ENCODE measurements at places on chromosomes 11 and 22.
A peak's percentile ranks its signal among the peaks of the same experiment; 100 is the strongest.

GRCh38 chr11:43735961-43736360 lies 55.4 kb downstream of the HSD17B12 start:
- DNase-seq: peak; percentile 43

GRCh38 chr11:91163619-91164451 lies 941.0 kb upstream of the CHORDC1 start:
- no peak for DNase-seq

- peak; percentile 96 for DNase-seq
These were observed 32.9 kb upstream of the SLN start for GRCh38 chr11:107744736-107745135.

DNA sequence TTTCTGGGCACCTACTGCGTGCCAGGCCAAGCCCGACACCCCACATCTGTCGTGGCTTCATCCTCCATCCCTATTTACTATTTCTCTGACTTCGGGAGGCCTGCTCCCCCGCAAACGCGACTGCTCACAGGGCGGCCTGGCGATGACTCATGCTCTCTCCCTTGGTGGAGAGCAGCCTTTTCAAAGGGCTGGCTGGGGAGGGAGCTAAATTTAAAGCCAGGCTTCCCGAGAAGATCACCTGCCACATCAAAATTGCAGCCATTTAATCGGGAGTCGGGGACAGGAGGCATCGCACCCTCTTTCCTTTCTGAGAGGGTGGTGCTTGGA lies 24.9 kb upstream of the SHISAL1 start:
- no peak for DNase-seq

- DNase-seq: no peak
These were observed 15.3 kb upstream of the IL2RB start for GRCh38 chr22:37165066-37165465.

DNA sequence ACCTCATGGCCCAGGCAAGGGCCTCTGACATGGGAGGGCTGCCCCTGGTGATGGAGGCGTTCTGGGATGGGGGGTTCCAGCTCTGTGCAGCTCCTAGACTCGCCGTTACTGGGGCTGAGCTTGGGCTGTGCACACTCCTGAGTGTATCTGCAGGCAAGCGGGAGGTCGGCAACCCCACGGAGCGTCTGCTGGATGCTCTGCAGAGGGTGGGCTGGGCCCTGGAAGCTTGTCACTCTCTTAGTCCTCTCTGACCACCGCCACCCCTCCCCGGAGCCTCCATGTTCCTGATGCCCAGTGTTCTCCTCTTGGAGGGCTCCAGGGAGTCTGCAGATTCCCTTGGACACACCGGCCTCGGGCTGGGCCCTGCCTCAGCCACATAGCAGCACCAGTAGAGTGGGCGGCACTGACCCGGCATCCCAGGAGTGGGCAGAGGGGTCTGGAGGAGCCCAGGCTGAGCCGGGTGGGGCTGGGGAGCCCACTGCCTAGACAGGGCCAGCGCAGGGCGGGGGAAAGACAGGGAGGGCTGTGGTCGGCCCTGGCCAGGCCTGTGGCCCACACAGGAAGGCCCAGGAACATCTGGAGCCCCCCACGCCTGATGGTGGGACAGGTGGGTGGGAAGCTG lies 20.6 kb upstream of the MUC5B start:
- peak; percentile 7 for DNase-seq

- no peak for DNase-seq
These were observed 4.2 kb downstream of the RAB1B start for GRCh38 chr11:66272596-66272995.

- DNase-seq: no peak
These were observed 354.4 kb downstream of the SOX6 start for GRCh38 chr11:16001899-16002426.

GRCh38 chr11:67345920-67346819 lies 7.2 kb downstream of the POLD4 start:
- DNase-seq: peak; percentile 52

DNA sequence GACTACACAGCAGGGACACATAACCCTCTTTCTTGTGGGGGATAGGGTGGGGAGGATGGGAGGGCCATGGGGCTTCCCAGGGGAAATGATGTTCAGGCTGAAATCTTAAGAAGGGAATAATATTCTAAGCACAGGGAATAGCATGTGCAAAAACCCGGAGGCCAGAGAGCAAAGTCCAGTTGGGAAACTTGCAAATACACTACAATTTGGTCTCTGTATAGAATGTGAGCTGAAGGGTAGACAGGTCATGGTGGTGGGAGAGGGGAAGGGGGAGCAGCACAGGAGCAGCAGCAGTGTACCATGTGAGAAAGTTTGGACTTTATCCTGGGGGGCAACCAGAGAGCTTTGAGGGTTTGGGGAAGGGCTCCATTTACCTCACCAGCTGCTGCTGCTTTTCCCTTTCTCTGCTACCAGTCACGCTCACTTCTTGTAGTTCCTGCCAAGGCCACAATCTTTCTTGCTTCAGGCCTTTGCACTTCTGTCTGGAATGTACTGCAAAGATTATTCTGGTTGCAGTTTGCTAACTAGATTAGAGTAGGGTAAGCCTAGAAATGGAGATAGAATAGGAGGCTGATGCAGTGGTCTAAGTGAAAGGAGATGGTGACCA lies 43.0 kb downstream of the KREMEN1 start:
- no peak for DNase-seq

GRCh38 chr11:81749245-81749644 lies 984.4 kb downstream of the FAM181B start:
- DNase-seq: no peak

DNA sequence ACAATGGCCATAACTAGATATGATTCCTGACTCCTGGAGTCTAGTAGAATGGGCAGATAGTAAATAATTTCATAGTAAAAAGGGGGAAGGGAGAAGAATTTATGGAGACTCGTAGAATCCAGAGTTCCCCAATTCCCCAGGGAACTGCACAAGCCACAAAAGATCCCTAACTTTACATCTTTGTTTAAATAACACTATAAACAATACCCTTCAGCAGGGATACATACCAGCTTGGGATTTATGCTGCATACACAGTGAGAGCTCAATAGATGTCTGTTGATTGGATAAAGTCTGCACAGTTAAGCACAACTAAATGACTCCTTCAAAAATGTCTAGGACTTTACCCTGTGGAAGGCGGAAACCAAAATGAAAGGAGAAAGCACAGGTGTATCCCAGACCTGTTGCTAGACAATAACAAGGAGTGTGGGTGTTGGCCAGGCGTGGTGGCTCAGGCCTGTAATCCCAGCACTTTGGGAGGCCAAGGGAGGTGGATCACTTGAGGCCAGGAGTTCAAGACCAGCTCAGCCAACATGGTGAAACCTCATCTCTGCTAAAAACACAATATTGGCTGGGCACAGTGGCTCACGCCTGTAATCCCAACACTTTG lies 6.8 kb downstream of the SLC35F2 start:
- DNase-seq: no peak

GRCh38 chr22:23692598-23693291 lies 1.9 kb downstream of the RGL4 start:
- no peak for DNase-seq

- DNase-seq: no peak
These were observed 16.1 kb downstream of the TUB start for GRCh38 chr11:8097062-8097461.

GRCh38 chr11:57460022-57460757 lies at the start of gene RTN4RL2:
Gene RTN4RL2 (plus strand): TSS chr11:57460528. CDS start chr11:57460866, 338 bp downstream.
- peak; percentile 44 for DNase-seq

DNA sequence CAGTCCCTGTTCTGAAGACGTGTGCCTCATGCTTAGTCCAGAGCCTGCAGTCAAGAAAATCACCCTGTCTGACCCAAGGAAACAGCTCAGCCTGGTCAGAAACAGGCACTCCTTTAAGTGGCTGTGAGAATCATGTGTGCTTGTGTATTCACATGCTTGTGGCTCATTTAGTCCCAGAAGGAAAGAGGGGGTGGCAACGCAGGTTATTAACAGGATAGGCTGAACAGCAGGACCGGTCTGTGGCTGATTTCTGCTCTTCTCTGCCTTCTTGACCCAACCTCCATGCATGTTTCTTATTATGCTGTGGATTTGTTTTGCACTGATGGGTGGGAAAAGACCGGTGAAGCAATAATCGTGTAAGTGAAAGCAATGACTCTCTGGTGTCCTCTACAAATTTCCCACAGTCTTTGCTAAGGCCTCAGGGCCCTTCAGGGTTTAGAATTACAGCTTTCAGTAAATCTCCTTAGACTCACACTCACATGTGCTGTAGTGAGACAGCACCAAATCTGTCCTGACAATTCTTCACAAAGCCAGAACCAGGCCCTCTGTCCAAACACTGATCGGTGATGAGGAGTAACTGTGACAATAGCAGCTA lies 288.1 kb downstream of the ETS1 start:
- no peak for DNase-seq

DNA sequence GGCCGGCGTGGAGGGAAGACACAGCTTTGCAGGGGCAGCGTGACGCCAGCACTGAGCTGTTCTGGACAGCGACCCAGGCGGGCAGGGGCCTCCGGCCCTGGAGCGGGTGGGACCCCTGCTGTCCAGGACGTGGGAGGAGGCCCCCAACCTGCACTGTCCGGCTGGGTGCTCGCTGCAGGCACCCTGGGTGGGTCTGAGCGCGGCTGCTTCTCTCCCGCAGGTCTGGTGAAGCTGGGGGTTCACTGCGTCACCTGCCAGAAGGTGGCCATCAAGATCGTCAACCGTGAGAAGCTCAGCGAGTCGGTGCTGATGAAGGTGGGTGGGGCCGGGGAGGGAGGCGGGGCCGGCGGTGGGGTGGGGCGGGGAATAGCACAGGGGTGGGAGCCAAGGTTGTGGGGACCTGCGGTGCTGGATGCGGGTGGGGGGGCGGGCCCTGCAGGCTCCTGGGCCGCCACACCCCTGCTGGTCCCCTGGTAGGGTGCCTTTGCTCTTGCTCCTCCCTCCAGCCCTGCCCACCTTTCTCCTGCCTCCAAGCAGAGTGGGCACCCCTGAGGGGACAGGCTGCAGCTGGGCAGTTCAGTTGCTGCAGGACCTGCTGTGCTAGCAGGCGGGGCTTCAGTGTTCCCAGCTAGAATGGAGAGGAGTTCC lies 46.2 kb downstream of the BRSK2 start:
- no peak for DNase-seq

DNA sequence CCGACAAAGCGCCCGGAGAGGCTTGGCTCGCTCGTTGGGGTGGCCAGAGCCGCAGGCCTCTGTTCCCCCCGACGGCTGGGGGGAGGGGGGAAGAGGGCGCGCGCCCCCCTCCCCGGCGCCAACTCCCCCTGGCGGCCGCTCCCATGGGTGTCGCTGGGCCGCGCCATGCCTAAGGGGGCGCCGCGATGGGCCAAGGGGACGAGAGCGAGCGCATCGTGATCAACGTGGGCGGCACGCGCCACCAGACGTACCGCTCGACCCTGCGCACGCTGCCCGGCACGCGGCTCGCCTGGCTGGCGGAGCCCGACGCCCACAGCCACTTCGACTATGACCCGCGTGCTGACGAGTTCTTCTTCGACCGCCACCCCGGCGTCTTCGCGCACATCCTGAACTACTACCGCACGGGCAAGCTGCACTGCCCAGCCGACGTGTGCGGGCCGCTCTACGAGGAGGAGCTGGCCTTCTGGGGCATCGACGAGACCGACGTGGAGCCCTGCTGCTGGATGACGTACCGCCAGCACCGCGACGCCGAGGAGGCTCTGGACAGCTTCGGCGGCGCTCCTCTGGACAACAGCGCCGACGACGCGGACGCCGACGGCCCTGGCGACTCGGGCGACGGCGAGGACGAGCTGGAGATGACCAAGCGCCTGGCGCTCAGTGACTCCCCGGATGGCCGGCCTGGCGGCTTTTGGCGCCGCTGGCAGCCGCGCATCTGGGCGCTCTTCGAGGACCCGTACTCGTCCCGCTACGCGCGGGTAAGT lies 1.4 kb downstream of the KCNC1 start:
- peak; percentile 10 for DNase-seq

DNA sequence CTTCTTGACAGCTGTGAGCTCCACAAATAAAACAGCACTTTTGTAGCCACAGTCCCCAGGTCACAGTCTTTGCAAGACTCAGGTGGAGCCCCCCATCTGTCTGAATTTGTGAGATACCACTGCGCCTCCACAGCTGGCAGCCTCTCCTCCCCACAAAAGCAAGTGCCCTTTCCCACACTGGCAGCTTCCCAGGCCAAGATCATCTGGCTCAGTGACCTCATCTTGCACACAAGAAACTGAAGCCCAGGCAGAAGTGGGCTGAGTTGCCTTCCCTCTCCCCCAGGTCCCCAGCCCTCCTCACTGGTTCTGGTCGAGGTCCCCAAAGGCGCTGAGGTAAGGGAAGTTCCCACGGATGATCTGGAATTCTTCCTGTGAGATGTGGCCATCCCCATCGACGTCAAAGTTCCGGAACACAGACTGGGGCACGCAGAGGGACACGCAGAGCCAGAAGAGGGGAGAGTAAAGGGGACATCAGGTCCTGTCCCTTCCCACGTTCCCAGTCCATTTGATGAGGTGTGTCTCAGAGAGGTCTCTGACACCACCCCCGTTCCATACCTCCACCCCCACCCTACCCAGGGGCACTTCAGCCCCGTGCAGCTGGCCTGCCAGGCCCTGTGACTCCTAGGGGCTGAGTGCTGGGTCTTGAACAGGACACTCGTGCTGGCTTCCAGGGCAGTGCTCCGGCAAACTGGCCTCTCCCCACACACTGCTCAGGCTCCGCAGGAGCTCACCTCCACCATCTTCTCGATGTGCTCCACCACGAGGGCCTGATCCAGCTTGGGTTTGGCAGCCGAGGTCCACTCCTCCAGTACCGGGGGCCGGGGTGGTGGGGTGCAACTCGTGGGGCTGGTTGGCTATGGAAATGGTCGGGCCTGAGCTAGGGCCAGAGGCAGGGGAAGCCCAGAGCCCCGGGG lies 8.9 kb downstream of the RASGRP2 start:
- no peak for DNase-seq

- DNase-seq: no peak
These were observed 1.5 kb upstream of the SMPD1 start for GRCh38 chr11:6388748-6389147.

- no peak for DNase-seq
These were observed 812.2 kb downstream of the JRKL start for GRCh38 chr11:97201743-97202612.

GRCh38 chr11:92859156-92859690 lies 110.2 kb upstream of the MTNR1B start:
- DNase-seq: no peak

GRCh38 chr11:13940907-13941256 lies 21.6 kb upstream of the SPON1 start:
- no peak for DNase-seq

DNA sequence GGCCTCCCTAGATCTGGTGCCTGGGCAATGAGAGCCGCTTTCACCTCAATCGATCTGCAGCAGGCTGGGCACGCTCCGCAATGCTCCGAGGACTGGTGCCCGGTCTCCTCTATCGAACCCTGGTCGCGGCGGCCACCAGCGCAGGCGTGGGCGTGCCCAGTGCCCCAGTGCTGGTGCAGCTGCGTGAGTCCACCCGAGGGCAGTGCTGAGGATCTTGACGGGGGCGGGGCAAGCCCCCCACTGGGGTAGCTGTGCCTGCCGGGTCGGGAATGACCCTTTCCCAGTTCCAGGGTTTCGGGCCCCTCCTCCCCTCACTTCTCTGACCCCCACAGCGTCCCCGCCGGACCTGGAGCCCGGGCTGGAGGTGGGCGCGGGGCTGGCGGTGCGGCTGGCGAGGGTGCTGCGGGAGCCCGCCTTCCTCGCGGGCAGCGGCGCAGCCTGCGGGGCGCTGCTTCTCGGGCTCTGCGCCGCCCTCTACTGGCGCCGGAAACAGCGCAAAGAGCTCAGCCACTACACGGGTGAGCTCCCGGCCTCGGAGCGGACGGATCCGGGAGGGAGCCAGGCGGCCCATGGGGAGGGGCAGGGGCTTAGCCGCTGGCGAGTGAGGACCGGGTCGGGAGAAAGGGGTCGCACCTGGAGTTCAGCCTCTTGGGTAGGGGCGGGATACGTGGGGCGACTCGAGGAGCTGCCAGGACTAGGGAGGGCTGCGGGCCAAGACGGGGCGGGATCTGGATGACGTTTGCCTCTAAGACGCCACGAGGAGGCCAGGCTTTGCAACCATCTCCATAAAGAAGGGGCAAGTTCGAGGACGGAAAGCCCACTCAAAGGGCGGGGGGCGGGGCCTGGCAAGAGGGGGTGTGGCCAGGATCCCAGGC lies 10.9 kb downstream of the ROBO3 start:
- DNase-seq: peak; percentile 85
